ENCODE measurements at places on chromosomes 5 and 9.

GRCh38 chr5:112977440-112977861 is 853 bp downstream of the DCP2 start:
- no peak for DNase-seq

GRCh38 chr9:98318041-98318790 is 62.8 kb upstream of the TBC1D2 start:
- DNase-seq, result no peak

- DNase-seq, result no peak
Observed at GRCh38 chr5:6110441-6111005, 267.8 kb downstream of the MED10 start.

GRCh38 chr5:179250561-179251225 is 94.6 kb downstream of the ADAMTS2 start:
- DNase-seq, result no peak

DNA sequence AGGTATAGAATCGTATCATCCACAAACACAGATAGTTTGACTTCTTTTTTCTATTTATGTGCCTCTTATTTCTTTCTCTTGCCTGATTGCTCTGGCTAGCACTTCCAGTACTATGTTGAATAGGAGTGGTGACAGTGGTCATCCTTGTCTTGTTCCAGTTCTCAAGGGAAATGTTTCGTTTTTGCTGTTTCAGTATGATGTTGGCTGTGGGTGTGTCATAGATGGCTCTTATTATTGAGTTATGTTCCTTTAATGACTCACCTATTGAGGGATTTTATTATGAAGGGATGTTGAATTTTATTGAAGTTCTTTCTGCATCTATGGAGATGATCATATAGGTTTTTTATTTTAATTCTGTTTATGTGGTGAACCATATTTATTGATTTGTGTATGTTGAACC is 70.3 kb downstream of the ENC1 start:
- no peak for DNase-seq

- no peak for DNase-seq
Observed at GRCh38 chr5:114418176-114419066, 56.6 kb downstream of the KCNN2 start.

GRCh38 chr5:68467794-68468193 is 252.2 kb downstream of the PIK3R1 start:
- DNase-seq, result no peak

DNA sequence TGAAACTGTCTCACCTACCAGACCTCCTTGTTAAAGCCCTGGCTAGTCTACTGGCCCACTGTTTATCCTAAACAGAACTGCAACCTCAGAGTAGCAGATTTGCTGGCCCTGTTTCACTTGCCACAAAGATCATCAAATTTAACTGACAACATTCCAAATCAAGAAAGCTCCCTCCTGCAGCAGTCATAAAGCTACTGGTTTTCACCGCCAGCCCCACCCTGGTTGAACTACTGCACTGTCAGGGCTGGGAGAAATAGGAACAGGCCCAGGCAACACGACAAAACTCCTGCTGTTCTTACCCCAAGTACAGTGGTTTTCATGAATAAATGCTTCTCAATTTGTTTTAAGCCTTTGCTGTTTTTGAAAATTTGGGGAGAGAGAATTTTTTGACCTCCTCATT is 63.0 kb downstream of the NR6A1 start:
- DNase-seq, result no peak

DNA sequence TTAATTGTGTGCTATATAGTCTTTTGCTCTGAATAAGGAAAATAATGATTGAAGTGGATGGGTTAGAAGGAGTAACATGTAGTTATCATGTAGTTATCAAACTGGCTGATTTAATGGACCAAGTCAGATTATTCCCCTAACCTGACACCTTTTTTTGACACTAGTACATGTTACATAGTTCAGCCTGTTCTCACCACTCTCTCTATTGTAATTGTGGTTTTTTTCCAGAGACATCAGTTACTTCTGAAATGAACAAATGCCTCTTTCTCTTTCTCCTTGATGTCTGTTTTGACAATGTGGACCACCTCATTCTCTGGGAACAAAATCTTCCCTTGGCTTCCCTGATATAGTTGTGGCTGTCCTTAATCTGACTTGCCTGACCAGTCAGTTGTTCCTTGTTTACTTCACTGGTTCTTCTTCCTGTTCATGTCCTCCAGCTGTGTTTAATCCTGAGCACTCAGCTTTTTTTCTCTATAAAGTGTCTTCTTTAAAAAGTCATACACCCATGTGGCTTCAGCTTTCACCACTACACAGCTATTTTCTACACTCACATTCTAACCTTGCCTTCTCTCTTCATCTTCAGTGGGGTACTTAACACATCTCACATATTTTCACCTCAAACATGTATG is 243.4 kb downstream of the ARRDC3 start:
- DNase-seq, result no peak

- peak; percentile 66 for DNase-seq
Observed at GRCh38 chr9:12702160-12702758, 9.1 kb downstream of the TYRP1 start.

- DNase-seq, result no peak
Observed at GRCh38 chr5:177410575-177410974, 1.2 kb upstream of the F12 start.

DNA sequence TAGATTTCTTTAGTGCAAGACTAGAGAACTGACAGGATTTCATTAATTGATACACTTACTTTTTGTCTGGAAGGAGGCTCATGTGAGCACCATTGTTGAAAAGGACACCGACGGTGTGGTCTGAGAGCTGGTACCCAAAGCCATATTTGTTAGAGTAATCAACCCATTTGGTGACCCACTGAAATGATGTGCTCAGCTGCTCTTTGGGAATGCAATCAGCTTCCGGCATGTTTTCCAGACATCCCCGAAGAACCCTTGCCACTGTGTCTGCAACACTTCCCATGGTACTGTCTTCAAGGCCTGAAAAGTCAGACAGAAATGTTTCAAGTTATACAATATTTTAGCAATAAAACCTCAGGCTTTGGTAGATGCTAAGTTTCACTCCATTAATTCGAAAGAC is 4.4 kb downstream of the PLK2 start:
- no peak for DNase-seq

DNA sequence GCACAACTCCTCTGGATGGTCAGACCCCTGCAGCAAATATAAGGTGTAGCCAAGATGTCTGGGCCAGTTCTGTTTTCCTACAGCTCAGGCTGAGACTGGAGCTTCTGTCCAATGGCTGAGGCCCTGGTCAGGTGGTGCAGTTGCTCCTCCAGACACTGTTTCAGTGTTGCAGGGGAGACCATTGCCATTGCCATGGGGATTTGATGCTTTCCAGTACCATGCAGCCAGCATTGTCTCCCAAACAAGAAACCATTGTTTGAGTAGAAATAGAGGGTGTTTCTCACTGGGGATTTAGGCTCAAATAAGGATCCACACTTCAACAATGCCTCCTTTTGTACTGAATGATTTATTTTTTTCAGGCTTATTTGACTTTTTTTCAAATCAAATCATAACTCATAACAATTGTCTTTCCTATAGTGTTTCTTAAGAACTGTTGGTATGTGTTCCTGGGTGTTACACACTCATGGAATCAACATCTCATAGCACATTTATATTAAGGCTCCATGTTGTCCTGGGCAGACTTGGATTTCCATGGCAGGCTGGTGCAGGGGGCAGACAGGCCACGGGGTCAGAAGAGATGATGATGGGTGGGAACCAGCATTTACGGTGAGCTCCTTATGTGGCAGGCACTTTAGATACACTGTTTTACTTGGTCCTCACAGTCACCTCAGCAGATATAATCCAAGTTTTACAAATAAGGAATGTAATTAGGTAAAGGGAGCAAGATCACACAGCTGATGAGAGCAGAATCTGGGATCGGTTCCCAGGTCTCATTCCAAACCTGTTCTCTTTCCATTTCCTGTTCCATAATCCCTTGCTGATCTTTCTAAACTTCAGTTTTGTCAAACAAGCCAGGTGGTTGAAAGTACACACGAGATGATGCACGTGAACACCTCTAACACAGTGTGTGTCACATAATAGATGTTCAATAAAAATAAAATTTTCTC is 95.9 kb upstream of the GNAQ start:
- DNase-seq, result no peak

- peak; percentile 11 for DNase-seq
Observed at GRCh38 chr9:86413971-86414880, 60.0 kb upstream of the TUT7 start.

GRCh38 chr9:68522131-68522530 is 18.6 kb downstream of the TMEM252 start:
- DNase-seq, result no peak

- peak; percentile 14 for DNase-seq
Observed at GRCh38 chr9:34577400-34578240, 11.9 kb downstream of the CNTFR start.

DNA sequence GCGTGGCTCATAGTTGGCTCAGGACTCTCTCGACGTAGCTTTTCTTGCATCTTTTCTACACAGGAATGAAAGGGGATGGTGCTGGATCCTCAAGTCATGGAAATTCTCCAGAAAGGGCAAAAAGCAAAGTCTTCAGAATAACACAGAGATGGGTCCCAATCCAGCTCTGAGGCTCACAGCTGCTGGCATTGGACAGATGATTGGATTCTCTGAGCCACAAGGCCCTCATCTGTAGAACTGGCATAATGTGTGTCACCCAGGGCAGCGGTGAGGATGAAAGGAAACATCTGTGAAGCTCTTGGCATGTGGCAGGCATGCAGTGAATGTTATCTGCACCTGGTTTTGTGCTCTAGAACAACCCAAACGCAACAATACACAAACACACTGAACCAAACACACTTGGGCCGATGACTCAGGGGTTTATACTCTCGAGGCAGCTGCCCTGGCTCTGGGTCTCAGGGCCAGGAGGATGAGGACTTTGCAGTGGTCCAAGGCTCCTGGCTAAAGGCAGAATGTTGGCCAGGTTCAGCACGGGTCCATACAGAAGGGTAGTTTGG is 64.0 kb upstream of the UBTD2 start:
- no peak for DNase-seq

GRCh38 chr5:153714798-153715197 is 224.3 kb downstream of the GRIA1 start:
- DNase-seq, result no peak

- no peak for DNase-seq
Observed at GRCh38 chr5:133675376-133676154, 63.2 kb upstream of the FSTL4 start.

- DNase-seq, result no peak
Observed at GRCh38 chr9:26597542-26598149, 295.0 kb downstream of the CAAP1 start.

DNA sequence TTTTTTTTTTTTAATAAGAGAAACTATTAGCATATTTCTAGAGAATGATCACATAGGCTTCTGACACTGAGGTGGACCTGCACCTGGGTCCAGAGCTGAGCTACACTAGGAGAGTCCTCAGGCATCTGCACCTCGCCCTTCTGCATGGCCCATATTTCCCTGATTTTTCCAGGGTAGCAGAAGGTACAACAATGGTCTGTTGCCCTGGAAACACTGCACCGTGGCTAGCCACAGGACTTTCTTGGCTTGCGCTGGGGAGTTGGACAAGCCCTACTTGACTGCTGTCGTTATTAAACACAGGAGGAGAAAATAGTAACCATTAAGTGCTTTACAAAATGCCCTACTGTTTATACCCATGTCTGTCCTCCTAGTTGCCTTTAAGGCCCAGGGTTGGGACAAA is 615.7 kb upstream of the MEF2C start:
- DNase-seq, result no peak

- DNase-seq, result no peak
Observed at GRCh38 chr9:116471093-116471906, 215.8 kb upstream of the TRIM32 start.

DNA sequence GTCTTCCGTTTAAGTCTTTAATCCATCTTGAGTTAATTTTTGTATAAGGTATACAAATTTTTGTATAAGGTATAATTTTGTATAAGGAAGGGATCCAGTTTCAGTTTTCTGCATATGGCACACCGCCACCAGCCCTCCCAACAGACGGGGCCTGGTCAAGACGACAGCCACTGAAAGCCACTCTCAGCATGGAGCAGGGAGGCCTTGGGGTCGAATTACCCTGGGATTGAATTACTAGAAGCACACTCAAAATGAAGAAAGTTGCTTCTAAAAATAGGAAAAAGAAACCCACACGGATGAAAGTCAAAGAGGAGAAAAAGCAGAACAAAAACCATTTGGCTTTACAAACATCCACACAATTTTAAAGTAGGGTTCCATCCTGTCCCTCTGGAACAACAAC is 586.2 kb upstream of the ADAMTS16 start:
- no peak for DNase-seq

DNA sequence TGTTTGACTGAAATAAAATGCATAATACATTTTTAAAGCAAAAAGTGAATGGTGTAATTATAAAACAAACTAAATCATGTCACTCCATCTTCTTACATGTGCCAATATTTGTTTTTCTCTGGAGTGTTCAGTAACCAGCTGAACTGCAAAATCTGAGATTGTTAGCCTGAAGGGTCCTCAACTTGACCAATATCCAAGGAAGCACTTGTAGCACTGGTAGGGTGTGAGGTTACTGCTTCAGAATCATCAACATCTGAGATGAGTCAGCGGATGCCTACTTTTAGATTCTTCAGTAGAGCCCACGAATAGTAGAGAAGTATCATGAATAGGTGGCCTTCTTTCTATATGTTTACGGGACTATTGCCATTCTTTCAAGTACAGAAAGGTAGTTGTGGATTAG is 226.7 kb downstream of the TLE4 start:
- DNase-seq, result no peak

DNA sequence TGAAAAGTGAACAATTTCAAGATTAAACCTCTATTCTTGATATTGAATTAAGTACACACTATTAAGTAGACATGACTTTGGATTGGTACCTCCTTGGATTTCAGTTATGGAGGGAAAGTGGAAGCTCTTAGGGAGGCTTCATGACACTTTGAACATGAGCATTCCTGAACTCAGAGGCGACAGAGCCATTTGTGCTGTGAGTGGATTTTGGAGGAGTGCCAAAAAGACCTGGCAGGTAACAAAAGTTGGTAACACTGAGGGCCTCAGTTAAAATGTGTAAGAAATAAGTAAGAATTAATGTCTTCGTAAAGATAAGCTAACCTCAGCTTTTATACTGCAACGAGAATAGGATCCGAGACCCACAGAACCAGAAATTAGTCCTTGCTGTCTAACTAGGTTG is 356.7 kb downstream of the ARRDC3 start:
- DNase-seq, result no peak

All from NCI-H1694 (cell line).